Natural killer cell (primary cell): ENCODE measurements at places on chromosomes 5 and 9.

GRCh38 chr5:74304536-74304935 is 336.0 kb downstream of the ENC1 start:
- DNase-seq: no peak

DNA sequence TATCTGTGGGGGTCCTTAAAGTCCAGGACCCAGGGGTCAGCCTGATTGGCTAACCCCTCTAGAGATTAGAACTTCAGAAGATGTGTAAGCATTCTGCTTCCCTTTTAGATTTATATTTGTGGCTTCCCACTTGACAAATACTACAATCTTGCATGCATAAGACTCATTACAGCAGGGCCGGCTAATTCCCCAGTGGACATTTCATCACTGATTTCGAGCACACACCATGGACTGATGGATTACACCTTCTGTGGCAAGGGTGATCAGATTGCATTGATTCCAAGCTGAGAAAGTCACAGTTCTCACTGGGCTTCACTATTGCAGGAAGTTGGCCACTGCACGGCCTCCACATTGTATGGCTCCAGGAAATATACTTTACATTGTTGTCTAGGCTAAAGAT is 65.8 kb upstream of the DAPK1 start:
- DNase-seq: no peak

DNA sequence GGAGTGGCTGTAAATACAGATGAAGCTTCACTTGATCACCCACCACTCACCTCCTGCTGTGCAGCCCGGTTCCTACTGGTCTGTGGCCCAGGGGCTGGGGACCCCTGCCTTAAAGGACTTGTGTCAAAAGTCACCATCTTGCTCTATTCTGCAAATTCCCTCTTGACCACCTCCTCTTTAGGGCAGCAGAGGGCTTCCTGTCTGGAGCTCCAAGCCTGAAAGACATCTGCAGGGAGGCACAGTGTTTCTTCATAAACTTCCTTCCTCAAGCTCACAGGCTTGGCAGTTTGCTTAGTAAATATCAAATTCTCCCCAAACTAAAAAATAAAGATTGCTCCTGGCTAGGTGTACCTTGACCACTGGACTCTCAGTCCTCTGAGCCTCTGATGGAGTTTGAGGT is 104.4 kb downstream of the FRMD3 start:
- DNase-seq: no peak

GRCh38 chr9:109912726-109913460 is 132.9 kb downstream of the PALM2AKAP2 start:
- DNase-seq: no peak

GRCh38 chr5:165757791-165758190 is 2252.4 kb downstream of the MAT2B start:
- DNase-seq: no peak

- DNase-seq: no peak
Observed at GRCh38 chr9:37421914-37422288, 595 bp upstream of the GRHPR start.

GRCh38 chr9:131759017-131759647 is 19.3 kb upstream of the RAPGEF1 start:
- no peak for DNase-seq

GRCh38 chr5:109743041-109743531 is 53.4 kb downstream of the MAN2A1 start:
- no peak for DNase-seq

DNA sequence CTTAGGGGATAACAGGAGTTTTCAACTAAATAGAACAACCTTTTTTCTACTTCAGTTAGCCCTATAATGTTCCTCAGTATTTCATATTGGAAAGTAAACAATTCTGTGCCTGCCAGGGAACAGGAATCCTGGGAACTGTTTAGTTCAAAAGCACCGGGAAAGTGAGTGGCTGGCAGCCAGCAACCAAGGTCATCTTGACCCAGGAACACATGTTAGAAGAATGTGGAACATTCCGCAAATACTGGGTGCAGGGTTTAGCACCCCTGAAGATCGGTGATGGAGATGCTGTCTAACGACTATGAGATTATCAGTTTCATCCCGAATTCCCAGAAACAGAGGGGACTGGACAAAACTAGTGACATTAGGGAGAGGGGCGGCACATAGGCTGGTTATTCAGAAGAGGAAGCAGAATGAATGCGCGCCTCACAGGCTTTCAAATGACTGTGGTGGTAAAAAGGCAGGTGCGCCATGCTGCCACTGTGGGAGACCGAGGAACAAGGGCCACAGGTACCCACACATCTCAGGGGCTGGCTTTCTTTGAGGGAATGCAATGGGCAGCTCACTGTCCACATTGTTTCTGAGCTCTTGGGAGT is 51.2 kb downstream of the IPPK start:
- DNase-seq: no peak

- no peak for DNase-seq
Observed at GRCh38 chr9:97632248-97632984, 752 bp downstream of the TSTD2 start.

- DNase-seq: no peak
Observed at GRCh38 chr5:58902765-58903164, 319.9 kb downstream of the RAB3C start.

DNA sequence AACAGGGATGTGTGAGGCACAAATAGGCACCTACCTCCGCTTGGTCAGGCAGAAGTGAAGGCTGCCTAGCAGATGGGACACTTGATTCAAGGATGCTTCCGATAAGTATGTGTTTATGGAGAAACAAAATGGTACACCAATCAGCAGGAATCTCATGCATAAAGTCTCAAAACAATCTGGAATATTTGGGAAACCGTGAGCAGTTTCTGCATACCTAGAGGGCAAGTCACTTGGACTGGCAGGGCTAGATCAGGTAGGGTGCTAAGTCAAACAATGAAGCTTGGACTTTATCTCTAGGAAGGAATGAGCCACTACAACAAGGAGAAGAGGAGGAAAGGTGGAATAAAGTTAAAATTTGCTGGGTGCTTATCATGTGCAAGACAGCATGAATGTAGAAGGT is 5.5 kb downstream of the EPB41L4A start:
- DNase-seq: no peak

DNA sequence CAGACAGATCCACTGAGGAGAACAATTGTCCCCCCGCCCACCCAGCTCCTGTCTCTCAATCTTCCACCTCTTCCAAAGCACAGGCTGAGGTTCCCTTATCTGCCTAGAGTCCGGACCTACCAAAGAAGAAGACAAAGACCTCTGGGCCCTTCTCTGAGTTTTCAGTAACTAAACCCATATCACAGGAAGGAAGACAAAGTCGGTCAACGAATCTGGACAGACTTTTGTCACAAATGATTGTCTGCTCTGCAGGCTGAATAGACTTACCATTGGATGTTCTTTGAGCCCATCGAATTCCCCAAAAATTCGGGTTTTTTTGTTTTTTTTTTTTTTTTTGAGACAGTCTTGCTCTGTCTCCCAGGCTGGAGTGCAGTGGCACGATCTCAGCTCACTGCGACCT is 58.0 kb downstream of the C9orf50 start:
- DNase-seq: no peak

GRCh38 chr5:33524476-33524875 is 83.7 kb downstream of the TARS1 start:
- no peak for DNase-seq

GRCh38 chr5:1293416-1294205 is 1.3 kb downstream of the TERT start:
- DNase-seq: peak; percentile 13

DNA sequence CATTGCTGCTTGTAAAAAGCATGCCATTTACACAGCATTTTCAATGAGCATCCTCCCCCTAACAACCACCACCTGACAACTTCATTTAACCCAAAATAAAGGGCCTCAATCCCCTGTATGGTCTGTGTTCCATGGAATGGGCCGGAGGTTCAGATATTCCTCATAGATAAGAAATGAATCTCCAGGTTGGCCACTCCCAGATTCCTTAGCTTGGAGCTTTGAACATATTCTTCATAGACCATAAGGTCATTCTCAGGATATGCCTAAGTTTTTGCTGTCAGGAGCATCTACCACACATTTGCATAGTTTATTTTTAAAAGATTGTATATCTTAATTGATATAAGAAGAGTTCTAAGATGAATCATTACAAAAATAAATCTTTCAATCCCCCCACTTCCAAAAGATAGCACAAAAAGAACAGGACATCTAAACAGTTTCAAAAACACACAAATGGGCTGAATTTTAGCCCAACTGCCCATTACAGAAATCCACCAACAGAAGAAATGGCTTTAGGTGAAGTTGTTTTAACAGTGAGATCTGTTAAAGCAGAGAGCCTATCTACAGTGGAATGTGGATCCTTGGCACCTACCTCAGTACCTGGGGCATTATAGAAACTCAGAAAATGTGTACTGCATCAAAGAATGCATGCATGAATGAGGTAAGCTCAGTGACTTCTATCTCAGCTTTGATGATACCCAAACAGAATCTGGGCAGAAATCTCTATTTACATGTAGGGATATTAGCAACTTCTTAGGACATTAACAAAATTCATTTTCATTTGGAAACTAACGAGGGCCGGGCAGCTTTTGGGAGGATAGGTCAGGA is 179.8 kb downstream of the SEC61B start:
- DNase-seq: no peak

DNA sequence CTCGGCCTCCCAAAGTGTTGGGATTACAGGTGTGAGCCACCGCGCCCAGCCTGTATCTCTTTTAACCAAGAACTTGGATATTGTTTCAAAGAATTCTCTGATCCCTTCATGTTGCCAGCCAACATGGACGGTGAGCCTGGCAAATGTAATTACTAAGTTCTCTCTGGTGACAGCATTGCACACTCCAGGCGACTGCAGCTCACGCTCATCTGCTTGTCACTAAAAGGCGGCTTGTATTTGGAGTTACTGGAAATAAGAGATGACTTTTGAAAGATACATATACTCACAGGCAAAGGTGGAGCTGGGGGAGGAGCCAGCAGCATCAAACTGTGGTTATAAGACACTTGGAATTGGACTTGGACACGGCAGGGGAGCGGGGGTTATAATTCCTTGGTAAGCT is 172.3 kb downstream of the SLIT3 start:
- no peak for DNase-seq

- DNase-seq: no peak
Observed at GRCh38 chr5:171695804-171696203, 89.8 kb upstream of the SMIM23 start.

DNA sequence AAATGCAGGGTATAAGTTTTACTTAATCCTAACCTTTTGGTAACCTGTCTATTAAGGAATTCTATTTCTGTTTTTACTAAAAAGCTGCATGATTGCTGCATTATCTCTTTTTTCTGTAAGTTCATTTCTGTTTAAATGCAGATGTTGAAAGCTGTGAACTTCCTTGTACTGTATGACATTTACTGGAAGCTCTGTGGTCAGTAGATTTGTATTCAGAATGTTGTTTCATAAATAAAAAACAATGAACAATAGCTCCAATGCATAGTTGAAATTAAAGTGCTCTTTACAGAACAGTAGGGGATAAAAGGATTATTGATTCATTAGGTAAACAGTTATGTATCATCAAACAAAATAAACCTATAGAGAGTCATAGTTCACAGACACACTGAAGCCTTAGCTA is 46.5 kb upstream of the FKTN start:
- DNase-seq: no peak
